ENCODE measurements at places on chromosomes 16 and 17.

- no peak for DNase-seq
Observed at GRCh38 chr16:23865853-23866252, 30.1 kb downstream of the PRKCB start.

DNA sequence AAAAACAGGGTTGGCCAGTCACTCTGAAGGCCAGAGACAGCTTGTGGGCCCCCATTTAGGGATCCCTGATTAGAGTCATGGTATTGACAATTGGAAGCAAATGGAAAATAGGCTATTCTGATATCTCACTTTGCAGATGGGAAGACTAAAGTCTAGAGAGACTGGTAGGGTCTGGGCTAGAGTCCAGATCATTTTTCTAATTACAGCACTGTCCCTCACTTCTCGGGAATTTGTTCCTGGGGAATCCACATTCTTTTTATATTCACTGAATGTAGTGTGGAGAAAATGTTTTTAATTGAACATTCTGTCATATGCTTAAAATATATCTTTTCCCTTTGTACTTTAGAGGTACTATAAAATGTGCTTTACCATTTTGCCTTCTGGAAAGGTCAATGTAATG is 1.1 kb downstream of the KATNIP start:
- no peak for DNase-seq

- DNase-seq: no peak
Observed at GRCh38 chr17:7850701-7851437, 4.0 kb upstream of the TMEM88 start.

DNA sequence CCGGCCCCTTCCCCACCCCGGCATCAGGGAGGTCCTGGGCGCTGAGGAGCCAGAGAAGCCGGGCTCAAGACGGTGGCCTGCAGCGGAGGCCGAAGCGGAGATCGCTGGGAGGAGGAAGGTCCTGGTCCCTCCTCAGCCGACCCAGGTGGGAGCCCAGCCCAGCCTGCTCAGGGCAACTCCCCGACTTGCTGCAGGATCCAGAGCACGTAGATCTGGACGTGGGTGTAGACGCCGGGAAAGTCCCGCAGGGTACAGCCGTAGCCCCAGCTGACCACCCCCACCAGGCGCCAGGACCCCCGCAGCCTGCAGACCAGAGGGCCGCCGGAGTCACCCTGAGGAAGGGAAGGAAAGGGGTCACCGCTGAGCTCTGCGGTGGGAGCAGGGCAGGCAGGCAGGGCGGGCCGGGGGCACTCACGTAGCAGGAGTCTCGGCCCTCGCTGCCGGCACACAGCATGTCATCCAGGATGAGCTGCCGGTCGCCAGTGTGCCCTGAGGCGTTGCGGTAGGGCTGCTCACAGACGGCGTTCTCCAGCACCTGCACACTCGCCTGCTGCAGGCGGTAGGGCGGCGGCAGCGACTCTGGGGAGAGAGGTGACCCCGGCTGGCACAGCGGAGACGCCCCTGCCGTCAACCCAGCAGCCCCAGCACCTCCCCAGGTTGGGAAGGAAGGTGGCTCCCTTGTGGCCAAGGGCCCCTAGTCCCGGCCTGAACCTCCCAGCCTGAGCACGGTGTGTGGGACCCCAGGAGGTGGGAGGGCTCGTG is 5.4 kb downstream of the TPSD1 start:
- no peak for DNase-seq

DNA sequence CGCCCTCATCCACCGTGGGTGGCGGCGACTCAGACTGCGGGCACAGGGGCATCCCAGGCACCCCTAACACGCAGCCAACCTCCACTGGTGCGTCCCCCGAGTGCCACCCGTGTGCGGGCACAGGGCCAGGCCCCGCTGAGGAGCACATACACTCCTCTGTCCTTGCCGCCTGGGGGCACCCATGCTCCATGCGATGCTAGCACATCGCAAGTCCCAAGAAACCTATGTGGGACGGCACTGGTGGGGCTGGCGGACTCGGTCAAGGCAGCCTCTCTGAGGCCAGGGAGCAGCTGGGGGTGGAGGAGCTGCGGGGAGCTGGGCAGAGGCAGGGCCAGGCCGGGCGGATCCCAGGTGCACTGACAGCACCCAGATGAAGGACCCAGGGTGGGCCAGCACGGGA is 4.0 kb downstream of the ZNF598 start:
- DNase-seq: no peak

- DNase-seq: no peak
Observed at GRCh38 chr16:67846063-67846319, 742 bp upstream of the NUTF2 start.

DNA sequence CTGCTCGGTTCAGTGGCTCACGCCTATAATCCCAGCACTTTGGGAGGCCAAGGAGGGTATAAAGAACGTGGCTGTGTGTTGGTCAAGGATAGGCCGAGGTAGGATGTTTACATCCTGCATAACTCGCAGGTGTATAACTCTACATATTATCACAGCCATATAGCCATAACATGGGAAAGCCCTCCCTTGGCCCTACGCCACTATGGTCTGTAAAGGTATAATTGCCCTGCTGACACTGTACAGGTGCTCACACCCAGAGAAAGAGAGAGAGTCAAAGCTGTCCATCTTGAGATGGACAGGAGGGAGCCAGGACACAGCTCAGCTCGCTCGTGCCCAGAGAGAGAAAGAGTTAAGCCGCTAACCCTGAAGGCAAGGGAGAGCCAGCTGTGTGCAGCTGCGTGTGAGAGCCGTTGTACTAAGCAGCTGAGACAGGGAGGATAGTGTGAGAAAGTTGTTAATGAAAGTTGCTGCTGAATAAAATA is 30.4 kb upstream of the DHX8 start:
- DNase-seq: no peak

- DNase-seq: no peak
Observed at GRCh38 chr17:8788998-8789397, 10.2 kb downstream of the MFSD6L start.

- no peak for DNase-seq
Observed at GRCh38 chr17:29246628-29247027, at the start of gene CRYBA1. TSS of gene CRYBA1 (plus strand) at chr17:29246859. CDS start at chr17:29246864, 5 bp downstream.

- DNase-seq: no peak
Observed at GRCh38 chr16:69927056-69927757, 23.9 kb upstream of the CLEC18A start.

GRCh38 chr17:8175795-8176196 is 384 bp downstream of the TMEM107 start:
- DNase-seq: no peak

DNA sequence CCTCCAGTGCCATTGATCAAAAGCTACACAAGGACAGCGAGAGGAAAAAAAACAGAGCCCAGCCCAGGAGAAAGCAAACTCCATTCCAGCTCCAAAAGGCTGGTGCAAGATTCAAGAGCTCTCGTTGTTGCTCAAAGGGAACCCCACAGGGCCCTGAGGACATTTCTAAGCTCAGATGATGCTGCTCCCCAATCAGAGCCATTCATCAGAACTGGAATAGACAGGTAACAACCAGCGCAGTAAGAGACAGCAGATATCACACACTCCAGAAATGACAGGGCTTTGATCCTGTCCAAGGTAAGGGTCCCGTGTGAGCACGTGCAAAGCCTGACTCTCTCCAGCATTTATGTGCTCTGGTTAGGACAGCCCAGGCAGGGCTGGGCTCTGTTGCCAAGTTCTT is 20.1 kb downstream of the PMP22 start:
- no peak for DNase-seq

- DNase-seq: no peak
Observed at GRCh38 chr17:77217123-77217522, 76.4 kb downstream of the SEC14L1 start.

GRCh38 chr17:59433586-59433985 is 102.1 kb downstream of the YPEL2 start:
- DNase-seq: no peak

GRCh38 chr16:51321251-51321650 is 170.2 kb upstream of the SALL1 start:
- no peak for DNase-seq
